Heart left ventricle (tissue), 16 donors: ENCODE measurements at places on chromosomes 11 and 22.

DNA sequence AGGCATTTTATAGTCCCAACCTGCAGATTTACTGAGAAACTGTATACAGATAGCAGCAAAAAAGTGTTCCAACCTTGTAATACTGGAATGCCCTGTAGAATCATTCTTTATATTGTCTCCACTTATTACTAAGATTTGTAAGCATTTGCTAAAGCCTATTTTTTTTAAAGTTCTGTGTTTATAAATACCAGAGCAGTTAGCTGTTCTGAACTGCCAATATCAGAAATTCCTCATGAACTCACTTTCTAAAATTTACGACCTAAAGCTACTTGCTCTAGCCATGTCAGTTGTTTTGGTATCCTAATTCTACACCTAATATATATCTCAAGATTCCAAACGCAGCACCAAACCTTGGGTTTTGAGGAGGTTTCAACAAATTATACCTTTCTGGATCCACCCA is 103.2 kb downstream of the C11orf65 start:
- peaks cover 33% of the 10 kb centered on the region for H3K36me3 ChIP-seq
- no peaks in the 10 kb centered on the region for H3K4me1 ChIP-seq
- no peaks in the 10 kb centered on the region for H3K27me3 ChIP-seq
- no peak overlapping the region for H3K27ac ChIP-seq
- no peak overlapping the region for H3K4me3 ChIP-seq

DNA sequence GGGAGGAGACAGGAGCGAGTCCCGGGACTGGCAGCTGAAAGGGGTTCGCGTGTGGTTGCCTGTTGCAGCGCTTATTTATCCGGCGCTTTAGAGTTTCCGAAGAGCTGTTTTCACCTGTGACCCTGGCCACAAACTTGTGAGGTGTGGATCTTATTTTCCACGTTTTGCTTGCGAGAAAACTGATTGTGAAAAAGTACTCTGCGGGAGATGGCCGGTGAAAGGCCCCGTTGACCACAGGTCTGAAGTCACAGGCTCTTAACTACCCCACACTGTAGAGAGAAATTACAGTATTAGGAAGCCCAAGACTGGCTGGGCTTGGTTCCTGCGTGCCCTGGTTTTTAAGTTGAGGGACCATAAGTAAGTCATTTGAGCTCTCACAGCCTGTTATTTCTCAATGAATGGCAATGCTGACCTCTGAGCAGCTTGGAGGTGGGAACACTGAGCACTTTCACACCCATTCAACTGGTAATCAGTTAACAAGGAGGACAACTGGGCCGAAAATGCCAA is 379 bp upstream of the RAB38 start:
- no peak for DNase-seq
- peak overlapping the region; percentile 50 for H3K4me3 ChIP-seq
- H3K27me3 ChIP-seq = no peaks in the 10 kb centered on the region
- H3K27ac ChIP-seq = no peak overlapping the region
- H3K36me3 ChIP-seq = no peaks in the 10 kb centered on the region
- H3K4me1 ChIP-seq = peaks cover 4% of the 10 kb centered on the region

DNA sequence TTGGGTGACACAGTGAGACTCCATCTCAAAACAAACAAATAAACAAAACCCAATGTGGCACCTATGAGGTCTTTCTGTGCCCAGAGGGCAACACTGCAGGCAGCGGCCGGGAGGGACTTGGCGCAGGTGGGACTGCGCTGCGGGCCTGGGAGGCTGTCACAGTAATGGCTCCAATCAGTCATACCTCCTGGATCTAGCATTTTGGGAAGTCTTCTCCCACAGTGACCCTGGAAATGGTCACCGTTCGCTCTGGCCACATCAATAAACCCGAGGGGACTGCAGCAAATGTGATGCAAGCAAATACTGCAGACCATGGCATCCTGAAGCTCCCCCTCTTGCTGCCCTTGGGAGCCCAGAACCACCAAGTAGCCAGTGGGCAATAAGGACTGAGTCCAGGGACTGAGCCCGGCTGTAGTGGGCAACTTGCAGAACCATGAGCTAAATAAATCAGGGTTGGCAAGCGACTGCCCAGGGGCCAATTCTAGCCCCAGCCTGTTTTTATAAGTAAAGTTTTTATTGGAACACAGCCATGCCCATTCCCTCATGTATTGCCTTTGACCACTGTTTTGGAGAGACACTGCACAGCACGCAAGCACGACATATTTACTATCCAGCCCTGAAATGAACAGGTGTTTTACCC is 15.4 kb downstream of the SHANK2 start:
- DNase-seq = no peak
- no peak overlapping the region for H3K27ac ChIP-seq
- H3K36me3 ChIP-seq = no peaks in the 10 kb centered on the region
- H3K27me3 ChIP-seq = peaks cover 4% of the 10 kb centered on the region

- DNase-seq = peak; percentile 38
- H3K4me1 ChIP-seq = peaks cover 16% of the 10 kb centered on the region
- H3K4me3 ChIP-seq = peak overlapping the region; percentile 91
- peak overlapping the region; percentile 100 for H3K27ac ChIP-seq
Observed at GRCh38 chr11:65419460-65419771, 3.2 kb upstream of the NEAT1 start.

DNA sequence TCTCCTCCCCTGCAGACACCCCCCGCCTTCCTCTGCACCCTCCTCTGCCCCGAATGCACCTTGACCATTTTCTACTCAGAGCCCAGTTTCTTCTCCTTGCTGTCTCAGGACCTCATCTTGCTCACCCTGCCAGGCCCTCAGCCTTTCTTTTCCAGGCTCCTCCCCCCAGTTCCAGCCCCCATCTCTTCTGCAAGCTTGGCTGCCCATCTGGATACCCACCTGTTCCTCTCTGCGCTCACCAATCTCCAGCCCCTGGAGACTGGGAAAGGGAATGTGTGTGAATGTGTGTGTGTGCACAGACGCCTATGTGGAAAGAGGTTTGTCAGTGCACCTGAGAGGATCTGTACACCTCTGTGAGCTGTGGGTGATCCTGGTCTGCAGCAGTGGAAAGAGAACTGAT is 36.4 kb downstream of the SLC22A12 start:
- DNase-seq = no peak
- H3K27ac ChIP-seq = no peak overlapping the region
- H3K4me3 ChIP-seq = no peak overlapping the region
- H3K4me1 ChIP-seq = no peaks in the 10 kb centered on the region
- no peaks in the 10 kb centered on the region for H3K36me3 ChIP-seq

- no peak for DNase-seq
- H3K4me3 ChIP-seq = no peak overlapping the region
- no peak overlapping the region for H3K27ac ChIP-seq
- peaks cover 3% of the 10 kb centered on the region for H3K4me1 ChIP-seq
Observed at GRCh38 chr11:19867064-19867463, 154.4 kb downstream of the NAV2 start.

DNA sequence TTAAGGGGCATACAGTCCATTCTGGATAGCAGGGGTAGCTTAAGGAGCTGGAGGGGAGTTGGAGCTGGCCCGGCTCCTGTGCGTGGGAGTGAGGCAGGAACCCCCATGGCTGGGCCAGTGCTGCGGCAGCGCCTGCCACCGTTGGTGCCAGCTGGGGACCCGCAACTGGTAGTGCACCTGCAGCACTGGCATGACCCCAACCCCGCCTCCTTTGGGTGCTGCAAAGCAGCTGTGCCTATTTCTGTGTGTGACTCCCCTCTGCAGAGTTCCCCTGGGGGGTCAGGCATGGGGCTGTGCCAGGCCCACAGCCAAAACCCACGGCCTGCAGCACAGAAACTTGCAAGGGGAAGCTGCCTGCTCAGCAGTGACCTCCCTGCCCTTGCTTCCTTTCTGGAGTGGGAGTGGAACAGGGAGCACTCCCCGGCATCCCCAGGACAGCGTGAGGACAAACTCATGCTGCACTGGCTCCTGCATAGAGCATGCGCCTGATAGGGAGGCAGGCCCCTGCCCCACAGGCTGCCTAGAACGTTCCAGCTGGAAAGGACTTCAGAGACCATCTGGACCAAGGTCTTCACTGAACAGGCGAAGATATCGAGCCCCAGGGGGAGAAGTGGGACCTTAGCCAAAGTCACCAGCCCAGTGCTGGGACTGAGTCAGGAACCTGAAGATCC is 26.2 kb upstream of the RAB1B start:
- peaks cover 3% of the 10 kb centered on the region for H3K36me3 ChIP-seq
- peaks cover 2% of the 10 kb centered on the region for H3K4me1 ChIP-seq
- no peak overlapping the region for H3K27ac ChIP-seq
- H3K4me3 ChIP-seq = no peak overlapping the region
- DNase-seq = no peak
- H3K27me3 ChIP-seq = no peaks in the 10 kb centered on the region

GRCh38 chr11:78469896-78470295 is 52.3 kb upstream of the GAB2 start:
- no peaks in the 10 kb centered on the region for H3K27me3 ChIP-seq
- H3K4me1 ChIP-seq = no peaks in the 10 kb centered on the region
- H3K4me3 ChIP-seq = no peak overlapping the region
- peaks cover 15% of the 10 kb centered on the region for H3K36me3 ChIP-seq
- H3K27ac ChIP-seq = no peak overlapping the region
- DNase-seq = no peak

GRCh38 chr11:45470151-45470793 is 184.1 kb upstream of the SYT13 start:
- no peaks in the 10 kb centered on the region for H3K4me1 ChIP-seq
- H3K36me3 ChIP-seq = no peaks in the 10 kb centered on the region
- H3K27ac ChIP-seq = no peak overlapping the region
- no peaks in the 10 kb centered on the region for H3K27me3 ChIP-seq
- H3K4me3 ChIP-seq = no peak overlapping the region

- no peaks in the 10 kb centered on the region for H3K36me3 ChIP-seq
- DNase-seq = no peak
Observed at GRCh38 chr11:116647305-116648080, 125.3 kb downstream of the BUD13 start.

GRCh38 chr11:22677153-22677903 is 10.9 kb downstream of the GAS2 start:
- H3K36me3 ChIP-seq = no peaks in the 10 kb centered on the region
- no peaks in the 10 kb centered on the region for H3K27me3 ChIP-seq
- H3K4me1 ChIP-seq = no peaks in the 10 kb centered on the region

- no peaks in the 10 kb centered on the region for H3K4me1 ChIP-seq
- no peak for DNase-seq
- no peak overlapping the region for H3K4me3 ChIP-seq
- H3K27ac ChIP-seq = no peak overlapping the region
- no peaks in the 10 kb centered on the region for H3K36me3 ChIP-seq
Observed at GRCh38 chr22:37229012-37229804, 14.9 kb downstream of the RAC2 start.

GRCh38 chr11:116975661-116976060 is 122.6 kb downstream of the SIK3 start:
- no peak for DNase-seq
- H3K27me3 ChIP-seq = no peaks in the 10 kb centered on the region

DNA sequence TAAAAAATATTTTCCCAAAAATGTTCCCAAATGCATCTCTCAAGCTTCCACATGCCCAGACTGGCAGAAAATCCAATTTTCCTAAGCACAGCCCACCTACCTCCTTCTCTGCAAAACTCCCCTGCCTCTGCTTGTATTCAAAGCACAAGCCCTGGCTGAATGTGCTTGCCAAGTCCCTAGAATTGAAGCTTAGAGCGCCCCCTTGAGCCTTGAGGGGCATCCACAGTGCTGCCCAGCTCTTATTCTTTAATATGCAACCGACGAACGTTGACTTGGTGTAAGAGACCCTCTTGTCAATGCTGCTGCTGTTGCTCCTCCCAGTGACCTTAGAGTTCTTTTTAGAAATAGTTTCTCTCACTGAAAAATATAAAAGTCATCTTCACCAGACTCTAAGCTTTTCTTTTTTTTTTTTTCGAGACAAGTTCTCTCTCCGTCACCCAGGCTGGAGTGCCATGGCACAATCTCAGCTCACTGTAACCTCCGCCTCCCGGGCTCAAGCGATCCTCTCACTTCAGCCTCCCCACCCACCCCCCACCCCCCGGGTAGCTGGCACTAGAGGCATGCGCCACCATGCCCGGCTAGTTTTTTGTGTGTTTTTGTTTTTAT is 63.5 kb upstream of the CAPRIN1 start:
- no peak overlapping the region for H3K4me3 ChIP-seq
- no peaks in the 10 kb centered on the region for H3K36me3 ChIP-seq
- peak; percentile 75 for DNase-seq
- no peak overlapping the region for H3K27ac ChIP-seq
- H3K4me1 ChIP-seq = no peaks in the 10 kb centered on the region

DNA sequence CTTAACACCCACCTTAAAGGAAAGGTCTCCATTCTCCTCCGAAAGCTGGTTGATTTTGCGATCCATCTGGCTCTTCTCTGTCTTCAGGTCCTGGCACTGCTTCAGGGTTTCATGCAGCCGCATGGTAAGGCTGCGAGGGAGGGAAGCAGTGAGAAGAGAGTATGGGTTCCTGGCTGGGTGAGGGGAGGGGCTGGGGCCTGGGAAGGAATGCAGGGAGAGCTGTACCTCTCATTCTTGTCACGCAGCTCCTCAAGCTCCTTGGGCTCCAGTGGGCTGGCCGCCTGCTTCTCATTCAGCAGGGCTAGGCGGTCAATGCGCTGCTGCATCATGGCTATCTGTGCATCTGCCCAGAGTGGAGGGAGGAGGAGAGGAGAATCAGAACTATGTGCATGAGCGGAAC is 19.5 kb downstream of the IL18BP start:
- H3K27me3 ChIP-seq = no peaks in the 10 kb centered on the region
- peaks cover 19% of the 10 kb centered on the region for H3K4me1 ChIP-seq
- H3K36me3 ChIP-seq = peaks cover 8% of the 10 kb centered on the region

DNA sequence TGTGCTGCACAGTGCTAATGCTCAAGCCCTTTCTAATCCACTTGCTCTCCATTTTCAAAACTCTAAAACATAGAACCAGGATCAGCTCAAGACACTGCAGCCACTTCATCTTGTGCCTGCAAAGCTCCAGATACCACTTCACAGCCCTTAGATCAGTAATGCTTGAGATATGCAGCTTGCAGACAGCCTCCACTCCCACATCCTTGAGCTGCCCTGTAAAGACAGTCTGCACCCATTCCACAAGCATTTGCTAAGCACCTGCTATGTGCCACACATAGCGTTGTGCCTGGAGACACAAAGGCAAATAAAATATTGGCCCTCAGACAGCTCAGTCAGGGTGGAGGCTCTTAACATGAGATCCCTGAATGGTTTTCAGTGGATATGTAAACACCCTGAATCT is 192.5 kb upstream of the SNX19 start:
- H3K27me3 ChIP-seq = no peaks in the 10 kb centered on the region
- H3K4me3 ChIP-seq = no peak overlapping the region
- no peaks in the 10 kb centered on the region for H3K4me1 ChIP-seq
- DNase-seq = no peak
- H3K27ac ChIP-seq = no peak overlapping the region

GRCh38 chr11:65292890-65293289 is 21.8 kb upstream of the CDC42EP2 start:
- H3K27me3 ChIP-seq = no peaks in the 10 kb centered on the region
- H3K36me3 ChIP-seq = peaks cover 39% of the 10 kb centered on the region
- no peak for DNase-seq
- peaks cover 59% of the 10 kb centered on the region for H3K4me1 ChIP-seq
- H3K4me3 ChIP-seq = no peak overlapping the region
